ENCODE measurements at places on chromosomes 1 and 21.

DNA sequence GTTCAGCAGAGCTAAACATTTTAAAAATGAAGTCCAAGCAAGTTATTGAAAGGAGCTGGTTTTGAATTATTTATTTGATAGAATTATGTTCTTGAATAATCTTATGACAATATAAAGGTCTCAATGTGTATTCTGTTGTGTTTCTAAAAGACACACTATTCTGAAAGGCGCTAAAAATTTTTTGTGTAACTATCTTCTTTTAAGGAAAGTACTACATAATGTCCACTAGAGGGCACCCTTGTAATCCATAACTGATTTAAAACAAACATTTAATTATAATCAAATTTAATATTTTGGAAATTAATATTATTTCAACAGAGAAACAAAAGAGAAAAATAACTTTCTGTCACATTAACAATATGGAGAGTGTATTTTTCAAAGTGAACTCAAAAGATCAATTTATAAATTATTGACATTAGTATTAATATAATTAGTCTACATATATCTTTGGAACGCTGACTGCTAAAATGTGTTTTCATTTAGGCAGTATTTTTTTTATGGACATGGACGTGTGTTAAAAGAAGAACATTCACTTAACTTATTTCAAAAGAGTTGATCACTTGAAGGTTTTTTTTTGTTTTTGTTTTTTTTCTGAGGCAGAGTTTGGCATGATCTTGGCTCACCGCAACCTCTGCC, 248.4 kb downstream of the DENND1B start:
- peak; percentile 31 for DNase-seq

DNA sequence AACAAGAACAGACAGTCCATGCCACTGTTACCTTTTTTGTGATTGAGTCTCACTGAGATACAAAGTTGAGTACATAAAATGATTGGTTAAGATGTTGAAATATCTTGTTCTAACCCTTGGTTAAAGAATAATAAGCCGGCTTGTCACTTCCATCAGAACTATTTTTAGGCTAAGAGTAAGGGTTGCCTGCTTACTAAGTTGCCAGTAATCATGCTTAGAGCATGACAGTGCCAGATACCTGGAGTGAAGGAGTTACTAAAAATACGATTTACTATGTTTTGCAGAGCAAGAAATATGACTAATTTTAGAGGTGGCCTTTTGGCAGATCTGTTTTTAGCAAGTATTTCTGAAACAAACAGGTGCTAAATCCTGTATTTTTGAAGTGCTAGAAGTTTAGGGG, 6.0 kb downstream of the HUNK start:
- no peak for DNase-seq

DNA sequence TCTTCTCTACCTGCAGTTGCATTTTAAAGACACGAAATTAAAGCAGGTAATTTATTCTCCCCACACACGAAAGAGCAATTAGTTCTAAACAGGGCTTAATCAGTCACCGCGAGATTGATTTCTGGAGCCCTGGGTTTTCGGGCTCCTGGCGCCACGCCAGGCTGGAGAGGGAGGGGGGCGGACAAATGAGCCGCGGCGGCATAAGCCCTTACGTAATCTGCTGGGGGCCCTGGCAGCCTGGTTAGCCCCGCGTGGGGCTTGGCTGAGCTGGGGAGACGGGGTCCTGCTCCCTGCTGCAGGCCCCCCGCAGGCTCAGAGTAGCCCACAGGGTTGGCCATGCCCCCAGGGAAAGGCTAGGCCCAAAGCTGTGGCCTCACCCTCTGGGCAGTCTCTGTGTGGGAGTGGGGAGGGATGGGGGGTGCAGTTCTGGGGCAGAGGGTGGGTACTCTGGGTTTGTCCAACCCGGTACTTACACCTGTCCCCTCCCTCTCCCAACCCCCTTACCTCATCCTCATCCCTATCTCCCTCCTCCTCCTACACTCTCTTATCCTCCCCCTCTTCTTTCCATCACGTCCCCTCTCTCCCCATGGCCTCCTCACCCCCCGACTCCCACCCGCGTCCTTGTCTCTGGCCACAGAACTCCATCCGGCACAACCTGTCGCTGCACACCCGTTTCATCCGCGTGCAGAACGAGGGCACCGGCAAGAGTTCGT, 19.9 kb downstream of the FOXO6 start:
- no peak for DNase-seq

- DNase-seq, result no peak
These were observed 81.0 kb downstream of the GLIS1 start for GRCh38 chr1:53657891-53658396.

DNA sequence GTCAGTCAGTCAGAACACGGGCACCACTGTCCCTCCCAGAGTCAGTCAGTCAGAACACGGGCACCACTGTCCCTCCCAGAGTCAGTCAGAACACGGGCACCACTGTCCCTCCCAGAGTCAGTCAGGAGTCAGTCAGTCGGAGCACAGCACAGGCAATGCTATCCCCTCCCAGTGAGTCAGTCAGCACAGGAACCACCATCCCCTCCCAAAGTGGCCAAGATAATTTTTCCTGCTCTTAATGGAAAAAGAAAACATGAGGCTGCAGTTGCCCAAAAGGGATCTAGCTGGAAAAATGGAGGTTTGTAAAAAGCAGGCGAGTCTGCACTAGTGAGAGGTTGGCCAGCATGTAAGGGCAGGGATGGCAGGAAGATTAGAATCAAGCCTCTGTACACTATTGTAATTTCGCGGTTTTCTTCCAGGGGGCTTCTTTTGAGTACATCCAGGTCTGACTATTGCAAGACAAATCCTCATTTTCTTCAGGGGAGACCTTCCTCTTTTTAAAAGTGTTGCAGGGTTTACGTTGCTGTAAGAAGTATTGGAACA, 213.8 kb downstream of the SIPA1L2 start:
- DNase-seq, result no peak

GRCh38 chr21:32611471-32611997, 643 bp downstream of the CFAP298 start:
- no peak for DNase-seq

DNA sequence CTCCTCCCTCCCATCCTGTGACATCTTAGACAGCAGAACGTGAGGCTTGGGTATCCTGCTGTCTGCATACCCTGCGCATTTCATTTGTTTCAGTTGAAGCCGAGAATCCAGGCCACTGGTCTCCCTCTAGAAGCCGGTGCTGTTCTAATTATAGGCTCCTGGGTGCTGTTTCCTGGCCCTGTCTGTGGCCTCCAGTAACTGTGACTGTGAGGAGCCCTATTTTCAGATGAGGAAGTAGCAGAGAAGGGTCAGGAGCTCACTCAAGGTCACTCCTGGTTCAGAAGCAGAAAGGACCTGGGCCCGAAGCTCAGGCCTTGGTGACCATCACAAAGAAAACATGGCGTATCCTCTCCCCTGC, 24.0 kb downstream of the COQ8A start:
- no peak for DNase-seq

DNA sequence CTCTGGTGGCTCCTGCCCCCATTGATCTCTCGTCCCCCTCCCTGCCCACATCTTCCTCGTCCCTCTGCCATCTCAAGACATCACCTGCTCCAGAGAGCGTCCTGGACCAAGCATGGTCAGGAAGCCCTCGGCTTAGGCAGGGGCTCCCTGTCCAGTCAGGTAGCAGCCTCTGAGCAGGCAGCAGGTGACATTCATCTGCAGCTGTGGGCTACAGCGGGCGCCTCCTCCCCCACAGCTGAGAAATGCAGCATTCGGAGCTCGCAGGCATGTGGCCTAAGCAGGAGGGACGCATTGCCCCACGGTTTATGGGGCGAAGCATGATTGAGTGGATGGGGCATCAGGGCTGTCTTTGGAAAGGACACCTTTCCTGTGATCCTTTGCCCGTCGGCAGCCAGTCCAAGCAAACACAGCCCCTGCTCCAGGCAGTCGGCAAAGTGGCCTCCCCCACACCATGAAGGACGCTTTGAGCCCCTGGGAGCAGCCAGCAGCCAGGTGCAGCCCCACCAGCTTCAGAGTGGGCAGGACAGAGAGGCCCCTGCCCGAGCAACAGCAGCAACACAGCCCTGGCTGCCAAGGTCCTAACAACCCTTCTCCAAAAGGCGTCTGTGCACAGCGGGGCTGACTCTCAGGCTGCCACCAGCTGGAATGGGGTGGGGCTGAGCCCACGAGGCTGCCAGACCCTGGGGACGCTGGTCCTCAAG, 234.1 kb upstream of the VAMP3 start:
- no peak for DNase-seq

DNA sequence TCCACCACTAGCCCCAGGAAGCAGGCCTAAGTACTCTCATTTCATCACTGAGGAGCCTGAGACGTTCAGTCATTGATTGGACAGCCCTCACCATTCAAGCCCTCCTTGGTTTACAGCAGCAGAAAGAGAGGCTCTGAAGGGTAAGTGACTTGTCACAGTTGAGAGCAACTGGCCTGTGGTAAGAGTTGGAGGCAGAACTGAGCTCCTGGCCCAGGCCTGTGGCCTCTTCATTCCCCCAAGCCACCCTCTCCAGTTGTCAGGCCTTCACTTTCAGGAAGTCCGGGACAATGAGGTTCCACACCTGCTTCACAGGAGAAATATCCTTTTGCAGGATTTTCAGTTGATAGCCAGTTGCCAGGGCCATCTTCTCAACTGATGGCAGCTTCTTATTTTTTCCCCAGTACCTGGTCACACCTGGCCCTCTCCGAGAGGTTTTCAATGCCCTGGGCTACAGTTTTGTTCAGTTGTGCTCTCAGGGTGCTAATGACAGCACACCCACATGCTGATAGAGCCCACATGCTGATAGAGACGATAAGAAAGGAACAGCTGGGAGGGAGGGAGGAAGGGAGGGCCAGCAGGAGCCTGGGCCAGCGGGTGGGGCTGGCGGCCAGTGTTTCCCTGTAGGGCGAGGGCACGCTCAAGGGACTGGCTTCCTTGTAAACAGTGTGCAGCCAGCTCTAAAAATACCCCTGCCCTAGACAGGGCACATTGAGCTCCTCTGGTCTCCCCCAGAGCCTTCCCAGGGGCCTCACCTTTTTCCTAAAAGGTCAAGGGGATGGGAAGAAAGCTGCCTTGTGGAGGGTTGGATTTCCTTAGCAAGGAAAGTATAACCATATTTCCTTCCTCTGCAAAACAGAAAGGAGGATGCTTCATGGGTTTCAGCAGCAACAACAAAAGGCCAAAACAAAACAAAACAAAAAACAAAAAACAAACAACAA, 112.7 kb upstream of the JUN start:
- no peak for DNase-seq

- DNase-seq, result no peak
These were observed 239.5 kb downstream of the HMCN1 start for GRCh38 chr1:185973645-185974044.

GRCh38 chr21:24428591-24429199, 1178.6 kb downstream of the MRPL39 start:
- DNase-seq, result peak; percentile 4

DNA sequence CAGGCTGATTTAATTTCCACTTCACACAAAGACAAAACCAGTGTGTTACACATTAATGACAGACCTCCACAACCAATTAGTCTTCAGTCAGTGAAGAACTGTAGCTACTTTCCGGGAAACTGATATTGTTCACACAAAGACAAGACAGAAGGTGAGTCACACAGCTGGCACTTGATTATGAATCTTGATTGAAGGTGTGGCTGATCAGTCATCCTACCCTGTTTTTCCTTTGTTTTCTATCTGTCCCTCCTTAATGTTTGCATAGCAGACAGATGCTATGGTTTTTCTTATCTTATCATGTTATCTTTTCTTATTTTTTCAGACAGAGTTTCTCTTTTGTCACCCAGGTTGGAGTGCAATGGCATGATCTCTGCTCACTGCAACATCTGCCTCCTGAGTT, 185.1 kb upstream of the GREM2 start:
- DNase-seq, result no peak

GRCh38 chr1:226945106-226945857, 5.2 kb downstream of the COQ8A start:
- DNase-seq, result no peak

GRCh38 chr1:226548256-226549093, at the start of gene STUM:
Gene STUM (plus strand): TSS chr1:226548764. CDS start chr1:226548905, 141 bp downstream.
- DNase-seq, result no peak

DNA sequence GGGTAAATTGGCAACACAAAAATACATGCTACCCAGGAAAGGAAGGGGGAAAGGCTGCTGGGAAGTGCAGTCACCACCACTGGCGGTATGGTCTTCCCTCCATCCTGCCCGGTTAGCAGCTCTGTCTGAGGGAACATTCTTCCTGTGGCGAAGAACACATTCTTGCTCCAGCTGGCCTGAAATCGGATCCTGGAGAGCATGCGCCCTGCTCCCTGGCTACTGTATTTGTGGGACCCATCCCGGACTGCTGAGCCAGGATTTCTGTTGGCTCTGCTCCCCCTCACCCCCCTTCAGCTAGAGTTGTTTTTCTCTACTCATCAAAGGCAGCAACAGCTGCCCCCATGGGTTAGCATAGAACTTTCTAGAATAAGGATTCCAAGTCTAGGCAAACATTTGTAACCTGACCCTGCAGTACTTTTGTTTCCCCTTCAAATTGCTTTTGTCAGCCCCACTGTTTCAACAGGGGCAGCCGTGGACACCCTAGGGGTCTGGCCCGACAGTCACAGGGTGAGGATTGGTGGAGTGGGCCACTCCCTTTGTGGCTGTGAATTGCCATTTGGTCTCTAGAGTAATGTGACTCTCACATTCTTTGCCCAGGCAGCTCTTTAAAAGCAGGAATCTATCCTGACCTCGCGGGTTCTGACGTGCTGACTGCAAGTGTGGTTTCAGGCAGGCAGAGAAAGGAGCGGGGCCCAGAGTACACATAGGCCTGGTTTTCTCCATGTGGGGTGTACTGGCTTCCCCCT, 157.7 kb downstream of the TOMM20 start:
- DNase-seq, result no peak

GRCh38 chr1:81407000-81407821, 393.5 kb upstream of the ADGRL2 start:
- DNase-seq, result no peak

DNA sequence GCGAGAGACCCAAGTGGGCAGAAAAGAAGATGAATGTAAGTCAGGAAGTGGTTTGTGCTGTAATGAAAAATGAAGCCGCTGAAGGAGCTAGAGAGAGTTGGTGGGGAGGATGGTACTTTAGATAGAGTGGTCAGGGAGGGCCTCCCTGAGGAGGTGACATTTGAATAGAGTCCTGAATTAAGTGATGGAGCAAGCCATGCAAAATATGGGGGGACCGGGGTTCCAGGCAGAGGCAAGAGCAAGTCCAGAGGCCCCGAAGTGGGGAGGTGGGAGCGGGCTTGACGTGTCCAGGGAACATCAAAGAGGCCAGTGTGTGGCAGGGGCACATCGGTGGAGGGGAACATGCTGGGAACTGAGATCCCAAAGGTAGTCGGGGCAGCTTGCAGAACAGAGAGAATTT, 43.1 kb downstream of the OPRD1 start:
- no peak for DNase-seq

Data from CD4-positive, alpha-beta T cell treated with Interleukin-6 at 100 ng/mL for 8 hours (primary cell).